Stimulated activated CD4-positive, alpha-beta T cell treated with anti-CD3 and anti-CD28 coated beads, Interleukin-1b, Interleukin-23, amount 100 ng/mL, for 1 hour (primary cell): ENCODE measurements at places on chromosomes 13 and 19.

- no peak for DNase-seq
Observed at GRCh38 chr13:43307221-43307920, 284.0 kb downstream of the DNAJC15 start.

GRCh38 chr13:77530875-77531274, 4.6 kb upstream of the SCEL start:
- DNase-seq, result no peak

GRCh38 chr13:46386392-46387063, 524 bp downstream of the RUBCNL start:
- DNase-seq, result no peak

DNA sequence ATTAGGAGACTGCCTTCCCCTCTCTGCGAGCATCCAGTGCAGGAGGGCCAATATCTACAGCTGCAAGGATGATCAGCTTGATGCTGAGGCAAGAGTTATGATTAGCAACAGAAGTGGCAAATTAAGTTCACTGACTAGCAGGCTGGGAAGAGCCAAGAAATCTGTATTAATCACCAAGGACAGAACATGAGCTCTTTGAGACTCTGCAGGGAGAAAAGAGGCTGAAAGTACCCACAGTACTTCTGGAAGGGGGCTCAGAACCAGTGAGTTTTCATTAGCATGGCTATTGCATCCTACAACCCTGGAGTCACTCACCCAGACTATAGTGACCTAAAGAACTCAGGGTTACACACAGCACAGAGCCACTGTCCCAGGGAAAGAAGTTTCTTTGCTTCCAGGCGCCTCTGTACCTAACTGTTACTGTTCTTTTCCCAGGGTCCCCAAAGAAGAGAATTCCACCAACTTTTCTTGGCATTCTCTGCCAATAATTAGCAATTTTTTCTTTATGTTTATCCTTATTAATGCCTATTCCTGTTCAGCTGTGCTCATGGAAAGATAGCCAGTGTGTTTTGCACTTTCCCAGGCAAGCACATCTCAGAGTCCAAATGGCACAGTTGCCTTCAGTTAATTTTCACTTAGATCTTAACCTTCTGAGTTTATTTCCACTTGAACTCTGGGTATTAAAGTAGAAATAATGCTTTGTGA, 25.8 kb upstream of the MEDAG start:
- no peak for DNase-seq

GRCh38 chr19:55472463-55472862, 4.0 kb upstream of the ZNF628 start:
- no peak for DNase-seq
